ENCODE measurements at places on chromosomes 11 and 22.

DNA sequence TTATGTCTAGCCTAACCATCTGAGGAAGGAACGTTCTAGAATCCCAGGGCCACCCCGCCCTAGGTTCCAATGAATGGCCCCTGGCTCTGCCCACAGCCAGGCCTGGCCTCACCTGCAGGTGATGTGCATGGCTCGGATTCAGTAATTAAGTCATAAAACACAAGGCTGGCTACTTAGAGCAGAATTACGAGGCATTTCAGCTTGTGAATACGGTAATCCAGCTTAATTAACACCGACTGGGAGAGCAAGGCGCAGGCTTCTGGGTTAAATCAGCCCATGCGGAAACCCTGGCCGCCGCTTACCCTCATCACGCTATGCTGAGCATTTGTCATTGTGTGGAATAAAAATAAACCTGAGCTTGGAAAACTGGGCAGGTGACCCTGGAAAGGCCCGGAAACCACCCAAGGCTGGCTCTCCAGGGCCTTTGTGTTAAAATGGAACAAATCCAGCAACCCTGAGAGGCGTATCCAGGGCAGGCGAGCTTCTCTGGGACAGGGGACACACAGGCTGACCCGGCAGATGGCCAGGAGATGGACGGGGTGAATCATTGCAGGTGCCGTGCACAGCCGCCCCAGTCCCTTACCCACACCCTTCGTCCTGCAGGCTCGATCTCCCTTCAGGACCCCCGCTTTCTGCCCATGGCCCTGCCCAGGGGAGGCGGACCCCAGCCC lies 220.2 kb downstream of the CTTN start:
- no peak for DNase-seq

DNA sequence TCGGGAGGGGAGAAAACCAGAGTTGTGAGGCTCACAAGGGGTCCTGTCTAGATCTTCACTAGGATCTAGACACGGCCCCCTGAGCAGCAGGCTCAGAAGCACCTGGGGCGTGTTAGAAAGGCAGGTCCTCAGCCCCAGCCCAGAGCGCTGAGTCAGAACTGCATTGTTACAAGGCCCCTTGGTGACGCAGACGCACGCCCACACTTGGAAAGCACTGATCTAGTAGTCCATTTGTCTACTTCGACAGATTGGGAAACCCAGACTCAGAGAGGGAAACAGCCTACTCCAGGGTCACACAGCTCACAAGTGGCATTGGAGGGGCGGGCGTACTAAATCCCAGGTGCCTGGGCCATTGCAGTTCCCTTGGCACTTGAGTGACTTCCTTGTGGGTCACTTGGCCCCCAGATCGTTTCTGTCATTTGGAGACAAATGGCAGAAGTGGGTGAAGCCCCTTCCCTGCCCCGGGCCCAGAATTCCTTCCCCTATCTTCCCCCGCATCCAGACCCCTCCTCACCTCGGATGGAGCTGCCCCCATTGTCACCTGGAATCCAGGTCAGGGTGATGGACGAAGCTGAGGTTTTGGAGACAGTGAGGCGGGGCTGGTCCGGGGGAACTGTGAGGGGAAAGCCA lies 110.8 kb downstream of the CEP164 start:
- DNase-seq = no peak

GRCh38 chr11:69644071-69644961 lies 3.4 kb downstream of the CCND1 start:
- DNase-seq = no peak

DNA sequence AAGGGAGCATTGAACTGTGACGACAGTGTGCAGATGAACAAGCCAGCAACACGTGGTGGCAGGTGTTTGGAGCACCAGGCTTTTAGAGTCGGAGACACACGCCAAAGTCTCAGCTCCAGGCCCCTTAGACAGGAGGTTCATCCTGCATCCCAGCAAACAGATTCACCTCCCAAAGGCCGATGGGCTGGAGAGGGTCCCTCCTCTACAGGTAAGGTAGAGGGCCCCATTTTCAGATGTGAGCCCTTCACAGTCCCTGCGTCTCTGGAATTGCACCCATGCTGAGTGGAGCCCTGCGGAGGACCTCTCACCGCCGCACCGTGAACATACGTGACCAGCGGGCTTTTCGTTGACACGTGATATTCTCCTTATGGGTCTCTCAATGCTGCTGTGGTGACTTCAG lies 109.0 kb upstream of the B3GAT1 start:
- no peak for DNase-seq

DNA sequence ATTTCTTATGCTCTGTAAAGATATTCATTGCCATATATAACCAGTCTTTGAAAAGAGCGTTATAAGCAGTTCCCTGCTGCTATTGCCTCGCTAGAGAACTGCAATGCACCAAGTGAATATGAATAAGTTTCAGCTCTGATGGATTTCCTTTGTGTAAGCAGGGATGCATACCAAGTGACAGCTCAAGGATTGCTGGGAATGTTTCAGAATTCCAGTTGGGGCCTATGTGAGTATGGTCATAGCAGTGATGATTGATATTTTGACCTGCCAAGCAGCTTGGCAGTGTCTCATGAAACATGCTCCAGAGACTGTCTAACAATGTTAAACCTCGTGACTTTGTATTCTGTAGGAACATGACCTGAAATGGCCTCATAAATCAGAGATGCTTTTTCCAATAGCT lies 312.6 kb downstream of the C11orf87 start:
- DNase-seq = no peak

DNA sequence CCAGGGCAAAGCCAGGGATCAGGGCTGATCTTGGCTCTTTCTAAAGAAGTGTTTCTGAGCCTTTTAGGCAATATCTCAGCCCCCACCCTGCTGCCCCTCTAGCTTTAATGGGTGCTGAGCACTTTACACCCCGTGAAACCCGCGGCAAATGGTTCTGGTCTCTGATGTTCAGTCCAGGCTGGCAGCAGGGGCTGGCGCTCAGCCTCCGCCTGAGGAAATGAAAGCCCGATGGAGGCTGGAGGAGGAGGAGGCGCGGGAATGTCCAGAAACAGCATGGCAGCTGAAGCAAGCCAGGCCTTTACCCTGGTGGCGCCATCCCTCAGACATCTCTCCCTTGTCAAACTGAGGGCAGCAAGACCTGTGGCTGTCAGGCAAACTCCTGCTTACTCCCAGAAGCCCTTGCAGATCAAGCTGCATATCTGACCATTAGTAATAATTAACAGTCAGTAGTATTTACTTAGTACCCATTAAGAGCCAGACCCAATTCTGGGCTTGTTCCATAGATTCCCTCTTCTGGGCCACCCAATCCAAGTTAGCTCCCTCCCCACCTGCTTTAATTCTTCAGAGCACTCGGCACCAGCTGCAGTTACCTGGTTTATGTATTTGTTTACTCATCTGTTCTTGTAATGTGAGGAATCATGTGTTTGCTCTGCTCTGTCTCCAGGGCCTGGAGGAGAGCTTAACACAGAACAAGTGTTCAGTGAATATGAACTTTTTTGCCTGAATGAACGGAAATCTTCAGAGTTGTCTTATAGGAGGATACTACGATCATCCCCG lies 15.0 kb upstream of the ALX4 start:
- no peak for DNase-seq

GRCh38 chr11:107824668-107825369 lies 33.8 kb downstream of the SLC35F2 start:
- DNase-seq = no peak

- no peak for DNase-seq
Measured at GRCh38 chr11:65440831-65441499, 18.4 kb downstream of the NEAT1 start.

DNA sequence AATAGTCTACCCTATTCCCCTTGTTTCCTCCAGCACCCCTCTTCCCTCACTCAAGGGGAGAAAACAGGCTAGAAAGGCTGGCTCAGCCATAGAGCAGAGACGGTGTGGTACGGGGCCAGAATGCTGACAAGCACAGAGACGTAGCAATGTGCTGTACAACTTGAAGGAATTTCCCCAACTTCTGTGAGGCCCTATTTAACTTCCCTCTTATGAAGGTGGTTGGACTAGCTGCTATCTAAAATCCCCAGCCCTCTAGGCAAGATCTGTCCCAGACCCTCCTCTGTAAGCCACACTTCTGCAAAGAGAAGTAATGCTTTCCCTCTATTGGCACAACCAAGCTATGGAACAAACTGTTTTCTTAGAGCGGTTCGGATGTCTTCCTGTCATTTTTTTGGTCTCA lies 37.8 kb downstream of the PLEKHA7 start:
- no peak for DNase-seq

GRCh38 chr11:132531921-132532320 lies 1000.4 kb downstream of the OPCML start:
- no peak for DNase-seq

DNA sequence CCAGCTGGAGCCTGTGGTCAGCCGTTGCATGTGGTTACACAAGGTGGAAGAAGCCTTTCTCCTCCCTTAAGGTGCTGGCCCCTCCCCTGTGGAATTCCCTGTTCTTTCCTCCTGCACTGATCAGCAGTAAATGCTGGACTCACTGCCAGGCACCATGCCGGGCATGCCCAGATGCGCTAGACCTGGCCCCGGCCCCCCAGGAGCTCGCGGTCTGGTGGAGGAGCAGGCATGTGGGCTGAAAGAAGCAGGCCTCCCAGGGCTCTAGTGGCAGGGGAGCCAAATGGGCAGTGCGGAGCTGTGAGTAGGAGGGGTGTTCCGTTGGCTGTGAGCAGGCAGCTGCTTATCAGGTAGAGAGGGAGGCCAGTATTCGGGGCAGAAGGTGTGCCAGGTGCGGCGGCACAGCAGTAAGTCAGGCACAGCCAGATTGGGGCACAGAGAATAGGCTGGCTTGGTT lies 10.2 kb downstream of the DGKZ start:
- no peak for DNase-seq

GRCh38 chr11:2521733-2522630 lies 77.2 kb downstream of the KCNQ1 start:
- DNase-seq = no peak

DNA sequence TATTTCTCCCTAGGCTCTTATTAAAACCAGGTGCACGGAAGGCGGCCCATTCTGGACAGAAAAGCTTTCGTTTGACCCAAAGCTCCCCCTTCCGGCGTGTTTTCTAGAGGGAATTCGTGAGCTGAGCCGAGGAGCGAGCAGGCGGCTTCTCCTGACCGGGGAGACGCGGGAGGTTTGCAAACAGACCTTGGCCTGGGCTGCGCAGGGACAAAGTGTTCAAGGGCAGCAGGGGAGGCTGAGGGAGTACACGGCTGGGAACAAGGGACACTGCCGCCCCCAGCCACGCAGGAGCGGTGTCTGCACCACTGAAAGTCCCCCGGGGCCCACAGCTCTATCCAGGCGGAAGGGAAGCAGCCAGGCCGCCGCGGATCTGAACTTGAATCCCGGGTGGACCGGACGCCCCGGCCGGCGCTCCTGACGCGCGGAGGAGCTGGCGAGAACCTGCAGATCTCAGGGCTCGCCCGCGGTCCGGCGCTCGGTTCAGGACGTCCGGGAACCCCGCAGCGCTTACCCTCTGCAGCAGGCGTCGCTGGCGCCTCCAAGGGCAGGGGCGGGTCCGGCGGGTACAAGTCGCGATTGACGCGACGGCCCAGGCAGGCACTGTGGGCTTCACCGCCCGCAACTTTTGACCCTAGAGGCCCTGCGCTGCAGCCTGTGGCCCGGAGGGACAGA lies 101.9 kb downstream of the WT1 start:
- no peak for DNase-seq

- DNase-seq = no peak
Measured at GRCh38 chr22:45688600-45689080, 17.0 kb downstream of the ATXN10 start.

GRCh38 chr11:36403661-36404060 lies 106.4 kb downstream of the TRAF6 start:
- no peak for DNase-seq

DNA sequence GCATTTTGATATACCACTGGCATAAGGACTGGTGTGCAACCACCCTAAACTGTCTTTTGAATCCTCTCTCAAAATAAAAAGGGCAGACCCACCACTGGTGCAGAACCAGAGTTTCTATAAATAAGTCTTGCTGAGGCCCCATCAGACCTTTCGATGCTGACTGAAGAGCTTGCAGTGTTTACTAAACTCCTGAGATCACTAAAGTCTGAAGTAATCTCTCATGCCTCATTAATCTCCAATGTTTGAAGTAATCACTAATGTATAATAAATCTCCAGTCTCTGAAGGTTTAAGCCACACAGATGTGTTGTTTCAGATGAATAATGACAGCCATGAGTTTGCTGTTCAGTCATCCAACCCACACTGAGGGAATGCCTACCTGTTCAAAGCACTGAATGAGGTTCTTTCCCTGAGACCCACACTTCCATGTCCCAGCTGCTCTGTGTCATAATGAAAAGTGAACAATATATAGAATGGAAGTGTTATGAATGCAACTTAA lies 50.6 kb upstream of the DEUP1 start:
- DNase-seq = no peak

- DNase-seq = no peak
Measured at GRCh38 chr11:131999084-131999483, 628.7 kb downstream of the NTM start.

DNA sequence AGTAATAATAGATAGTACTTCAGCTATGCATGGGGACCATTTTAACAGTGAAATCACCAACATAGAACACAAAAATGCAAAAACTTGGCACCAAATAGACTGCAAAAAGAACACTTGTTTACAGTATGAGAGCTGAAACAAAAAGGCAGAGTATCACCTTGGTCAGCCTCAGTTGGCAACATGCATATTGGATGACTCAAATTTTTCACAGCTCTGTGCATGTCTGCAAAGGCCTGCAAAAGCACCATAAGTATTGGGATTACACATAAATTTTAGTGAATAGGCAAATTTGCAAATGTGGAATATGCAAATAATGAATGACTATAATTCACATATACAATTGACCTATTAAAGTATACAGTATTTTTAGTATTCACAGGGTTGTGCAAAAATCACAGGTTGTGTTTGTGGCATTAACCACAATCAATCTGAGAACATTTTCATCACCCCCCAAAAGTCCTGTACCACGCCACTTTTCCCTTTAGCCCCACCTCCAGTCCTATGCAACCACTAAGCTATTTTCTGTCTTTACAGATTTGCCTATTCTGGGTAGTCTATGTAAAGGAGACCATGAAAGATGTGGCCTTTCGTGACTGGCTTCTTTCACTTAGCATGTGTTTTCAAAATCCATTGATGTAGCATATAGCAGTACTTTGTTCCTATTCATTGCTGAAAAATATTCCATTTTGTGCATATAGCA lies 47.2 kb downstream of the CCDC15 start:
- DNase-seq = no peak

DNA sequence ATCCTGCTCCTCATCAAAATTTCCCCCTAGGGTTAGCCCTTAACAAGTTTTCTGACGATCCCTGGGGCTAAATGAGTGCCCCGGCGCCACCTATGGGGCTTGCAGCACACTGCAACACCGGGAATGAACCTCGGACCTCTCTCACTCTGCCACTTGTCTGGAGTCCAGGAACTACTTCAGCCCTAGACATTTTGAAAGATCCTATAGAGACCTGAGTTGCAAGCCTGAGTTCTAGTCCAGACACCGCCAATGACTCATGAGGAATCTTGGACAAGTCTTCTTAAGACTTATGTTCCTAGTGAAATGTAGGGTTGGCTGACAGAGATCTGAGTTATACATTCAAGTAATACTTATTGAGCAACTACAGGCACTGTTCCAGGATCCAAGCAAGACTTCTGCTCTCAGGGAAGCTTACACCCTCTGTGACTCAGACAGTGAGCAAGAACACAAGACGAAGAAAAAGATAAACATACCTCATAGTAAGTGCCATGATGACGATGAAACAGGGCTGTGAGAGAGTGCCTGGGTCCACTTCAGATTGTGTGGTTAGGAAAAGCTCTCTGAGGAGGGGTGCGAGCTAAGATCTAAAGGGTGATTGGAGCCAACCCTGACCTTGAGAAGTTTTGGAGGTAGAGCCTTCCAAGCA lies 10.2 kb upstream of the STK33 start:
- no peak for DNase-seq

GRCh38 chr11:3077189-3077836 lies 20.1 kb upstream of the CARS1 start:
- no peak for DNase-seq

- DNase-seq = no peak
Measured at GRCh38 chr22:25497181-25497641, 67.3 kb upstream of the GRK3 start.

Data from stimulated activated CD4-positive, alpha-beta T cell treated with anti-CD3 and anti-CD28 coated beads, Interleukin-1b, Interleukin-23, amount 100 ng/mL, for 24 hours (primary cell).